D721Med (cell line): ENCODE measurements at places on chromosomes 2 and 18.

- no peak for DNase-seq
Observed at GRCh38 chr2:233449081-233449901, 95.0 kb downstream of the DGKD start.

DNA sequence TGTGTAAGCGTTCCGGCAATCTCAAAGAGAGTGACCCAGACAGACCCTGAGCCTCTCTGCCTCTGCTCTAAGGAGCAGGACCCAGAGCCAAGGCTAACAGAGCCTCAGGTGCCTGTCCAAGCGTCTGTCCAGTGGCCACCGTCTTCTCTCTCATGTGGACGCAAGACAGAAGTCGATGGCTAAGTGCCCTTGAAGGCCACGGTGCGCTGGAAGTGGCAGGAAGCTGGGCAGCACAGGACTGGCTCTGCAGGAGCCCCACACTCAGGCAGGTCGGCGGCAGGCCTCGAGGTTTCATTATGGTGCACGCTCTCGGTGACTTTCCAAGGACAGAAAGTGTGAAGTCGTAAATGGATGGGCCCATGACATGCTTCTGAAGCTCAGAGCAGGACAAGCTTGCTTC lies 49.1 kb downstream of the HDAC4 start:
- no peak for DNase-seq

DNA sequence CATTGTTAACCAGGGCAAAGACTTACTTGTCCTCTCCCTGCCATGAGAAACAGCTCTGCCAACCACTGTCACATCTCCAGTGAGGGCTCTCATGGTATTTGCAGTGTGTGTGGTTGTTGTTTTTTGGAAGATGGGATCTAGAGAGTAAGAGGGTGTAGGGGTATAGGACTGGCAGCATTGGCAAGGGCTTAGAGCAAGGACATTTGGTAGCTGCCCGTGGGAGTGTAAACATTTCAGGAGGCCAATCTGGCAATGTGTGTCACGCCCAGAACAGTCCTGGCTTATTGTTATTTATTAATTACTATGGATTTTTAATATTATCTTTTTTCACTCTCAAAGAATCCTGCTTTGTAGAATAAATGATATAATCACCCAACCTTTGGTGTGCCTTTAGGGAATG lies 90.5 kb downstream of the TMEM17 start:
- no peak for DNase-seq

DNA sequence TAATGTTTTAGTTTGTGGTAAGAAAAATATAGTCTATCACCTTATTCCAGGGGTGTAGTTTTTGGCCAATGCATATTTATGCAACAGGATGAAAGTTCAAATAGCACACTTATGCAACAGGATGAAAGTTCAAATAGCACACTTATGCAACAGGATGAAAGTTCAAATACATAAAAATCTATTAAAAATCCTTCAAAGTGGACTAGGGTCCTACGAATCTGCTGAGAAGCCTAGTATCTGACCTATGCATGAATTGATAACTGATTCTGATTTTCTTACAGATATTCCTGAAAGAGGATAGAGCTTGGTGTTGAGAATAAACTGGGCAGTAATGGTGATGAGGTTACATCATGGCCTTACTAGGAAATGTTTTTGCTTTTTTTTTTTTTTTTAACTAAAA lies 2.8 kb downstream of the PECR start:
- no peak for DNase-seq

DNA sequence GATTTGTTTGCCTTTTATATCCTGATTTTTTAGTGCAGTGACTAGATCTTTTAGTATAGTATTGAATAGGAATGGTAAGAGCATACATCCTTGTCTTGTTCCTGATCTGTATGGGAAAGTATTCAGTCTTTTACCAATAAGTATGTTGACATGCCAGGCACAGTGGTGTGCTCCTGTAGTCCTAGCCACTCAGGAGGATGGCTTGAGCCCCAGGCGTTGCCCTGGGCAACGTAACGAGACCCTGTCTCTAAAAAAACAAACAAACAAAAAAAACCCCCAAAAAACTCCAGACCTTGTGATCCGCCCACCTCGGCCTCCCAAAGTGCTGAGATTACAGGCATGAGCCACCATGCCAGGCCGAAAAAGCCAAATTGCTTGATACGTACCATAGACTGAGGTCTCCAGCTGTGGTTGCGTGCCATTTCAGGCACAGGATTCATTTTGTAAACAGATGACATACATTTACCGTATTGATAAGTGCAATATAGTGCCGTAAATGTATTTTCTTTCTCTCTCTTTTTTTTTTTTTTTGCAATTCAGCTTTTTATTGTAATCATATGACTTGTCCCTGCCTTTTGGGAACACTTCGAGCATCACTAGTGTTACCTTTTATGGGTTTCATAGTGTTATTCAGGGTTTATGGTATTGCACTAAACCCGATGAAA lies 18.5 kb downstream of the BIRC6 start:
- no peak for DNase-seq

GRCh38 chr2:217054791-217055190 lies 194.9 kb upstream of the TNP1 start:
- no peak for DNase-seq

DNA sequence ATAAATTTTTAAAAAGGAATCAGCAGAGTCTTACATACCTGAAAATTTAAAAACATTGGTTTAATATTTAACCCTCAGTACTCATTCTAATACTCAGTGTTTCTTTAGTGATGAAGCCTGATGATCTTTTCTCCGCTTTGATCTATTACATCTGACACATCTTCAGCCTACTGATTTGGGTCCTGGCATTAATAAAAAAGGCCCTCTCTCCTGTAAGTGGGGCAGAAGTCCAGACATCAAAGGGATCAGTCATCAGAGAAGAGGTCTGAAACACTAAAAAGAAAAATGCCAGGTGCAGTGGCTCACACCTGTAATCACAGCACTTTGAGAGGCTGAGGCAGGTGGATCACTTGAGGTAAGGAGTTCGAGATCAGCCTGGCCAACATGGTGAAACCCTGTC lies 581.1 kb upstream of the LRATD1 start:
- DNase-seq = no peak

- DNase-seq = no peak
Observed at GRCh38 chr18:59684777-59685176, 12.4 kb downstream of the CCBE1 start.

DNA sequence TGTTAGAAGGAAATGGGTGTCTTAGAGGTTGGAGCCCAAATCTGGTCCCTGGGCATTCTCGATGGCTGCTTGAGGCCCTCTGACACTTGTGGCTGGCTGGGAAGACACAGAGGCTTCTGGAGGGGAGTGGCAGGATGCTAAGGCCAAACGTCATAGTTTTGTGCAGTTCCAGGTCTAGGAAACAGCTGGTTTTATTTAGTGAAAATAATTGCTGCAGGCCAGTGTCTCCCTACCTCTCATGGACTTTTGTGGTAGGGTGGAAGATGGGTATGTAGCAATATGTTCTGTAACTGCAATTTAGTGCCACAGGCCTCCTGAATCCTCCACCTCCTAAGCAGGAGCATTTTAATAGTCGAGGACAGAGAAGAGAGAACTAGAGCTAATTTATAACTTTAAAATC lies 32.2 kb upstream of the SPRED2 start:
- no peak for DNase-seq

- no peak for DNase-seq
Observed at GRCh38 chr2:154480521-154480920, 218.0 kb upstream of the KCNJ3 start.

- DNase-seq = no peak
Observed at GRCh38 chr2:64524604-64525316, 632 bp downstream of the AFTPH start.

DNA sequence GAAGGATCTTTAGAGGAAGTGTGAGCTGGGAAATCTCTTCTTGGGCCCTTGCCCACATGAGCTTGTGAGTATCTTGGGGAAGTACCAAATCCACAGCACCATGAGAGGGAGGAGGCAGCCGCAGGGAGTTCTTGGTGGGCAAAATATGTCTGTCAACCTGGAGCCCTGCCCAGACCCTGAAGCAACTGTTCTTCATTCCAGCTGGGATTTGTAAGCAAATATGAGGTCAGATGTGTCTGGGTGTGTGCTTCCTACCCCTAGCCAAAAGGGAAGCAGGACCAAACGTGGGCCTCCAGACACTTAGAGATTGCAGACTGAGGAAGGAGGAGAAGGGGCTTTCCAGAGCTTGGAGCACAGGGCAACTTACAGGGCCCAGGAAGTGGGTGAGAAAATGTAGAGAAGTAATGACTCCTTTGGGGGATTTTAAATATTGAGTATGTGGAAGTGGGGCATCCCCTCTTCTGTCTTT lies 41.9 kb downstream of the TMEM247 start:
- DNase-seq = no peak

DNA sequence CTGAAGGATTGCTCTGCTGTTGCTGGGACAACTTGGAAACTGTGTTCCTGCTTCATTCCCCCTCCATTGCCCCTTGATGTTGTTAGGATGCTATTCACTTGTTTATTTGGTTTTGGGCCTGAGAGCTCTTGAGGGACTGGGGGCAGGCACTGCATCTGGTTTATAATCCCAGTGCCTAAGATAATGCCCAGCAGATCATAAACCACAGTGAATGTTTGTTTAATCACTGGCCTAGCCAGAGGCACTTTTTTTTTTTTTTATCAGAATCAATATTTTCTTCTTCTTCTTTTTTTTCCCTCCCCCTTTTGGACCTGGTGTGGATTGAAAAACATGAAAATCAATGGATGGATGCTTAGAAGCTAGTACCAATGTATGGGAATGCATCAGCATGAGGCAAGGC lies 38.1 kb downstream of the KCNS3 start:
- no peak for DNase-seq

DNA sequence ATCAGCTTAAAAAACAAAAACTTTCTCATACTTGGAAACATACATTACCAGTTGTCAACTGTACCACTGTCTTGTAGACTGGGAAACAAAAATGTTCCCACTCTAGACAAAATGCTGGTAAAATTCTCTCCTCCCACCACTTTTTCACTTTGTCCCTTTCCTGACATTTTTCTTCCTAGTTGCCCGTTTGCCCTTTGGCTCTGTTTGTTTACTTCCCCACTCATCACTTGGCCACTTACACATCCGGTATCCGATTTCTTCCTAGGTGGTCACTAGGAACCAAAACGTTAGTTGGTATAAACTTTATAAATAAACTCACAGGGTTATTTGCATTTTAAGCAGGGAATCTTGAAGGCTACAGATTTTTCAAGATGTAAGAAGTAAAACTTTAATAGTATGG lies 84.9 kb downstream of the METTL4 start:
- no peak for DNase-seq

DNA sequence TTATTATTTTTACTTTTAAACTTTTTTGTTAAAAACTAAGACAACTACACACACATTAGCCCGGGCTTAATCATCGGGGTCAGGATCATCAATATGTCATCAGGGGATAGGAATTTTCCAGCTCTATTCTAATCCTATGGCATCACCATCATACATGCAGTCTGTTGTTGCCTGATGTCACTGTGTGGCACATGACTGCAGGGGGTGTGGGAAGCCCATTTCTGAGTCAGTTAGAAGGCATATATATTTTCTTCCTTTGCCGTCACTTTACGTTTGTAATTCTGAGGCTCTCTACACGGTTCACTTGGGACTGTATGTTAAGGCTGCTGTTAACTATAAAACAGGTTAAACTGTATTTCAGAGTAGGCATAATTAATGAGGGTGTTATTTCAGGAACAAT lies 144.4 kb upstream of the ITGA6 start:
- no peak for DNase-seq

DNA sequence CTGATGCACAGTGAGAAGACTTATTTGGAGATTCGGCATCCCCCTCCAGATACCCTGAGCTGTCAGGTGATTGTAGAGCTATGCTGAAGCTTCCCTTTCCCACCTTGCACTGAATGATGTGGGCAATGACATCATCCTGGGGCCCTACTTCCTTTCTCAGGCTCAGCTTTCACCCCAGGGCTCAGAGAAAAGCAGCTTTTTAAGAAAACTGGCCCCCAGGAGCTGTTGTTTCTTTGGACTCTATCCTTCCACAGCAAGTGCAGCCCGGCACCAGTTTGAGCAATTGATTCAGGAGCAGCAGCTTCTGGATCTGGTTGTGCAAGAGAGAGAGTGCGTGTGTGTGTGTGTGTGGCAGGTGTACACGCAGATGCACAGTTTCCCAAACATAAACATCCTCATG lies 251.3 kb downstream of the ANAPC1 start:
- no peak for DNase-seq

DNA sequence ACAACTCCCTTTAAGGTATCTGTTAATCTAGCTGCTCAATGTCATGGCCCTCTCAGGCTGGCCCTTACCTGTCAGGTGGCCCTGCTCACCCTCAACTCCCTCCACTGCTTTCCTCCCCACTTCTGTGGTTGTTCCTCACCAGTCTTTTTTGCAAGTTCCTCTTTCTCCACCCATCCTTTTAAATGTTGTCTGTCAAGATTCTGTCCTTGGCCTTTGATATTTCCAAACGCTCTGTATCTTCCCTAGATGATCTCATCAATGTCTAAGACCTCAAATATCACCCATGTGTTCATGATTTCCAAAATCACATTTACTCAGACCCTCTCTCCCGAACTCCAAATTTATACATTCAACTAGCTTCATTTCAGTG lies 3.5 kb downstream of the PTPN2 start:
- DNase-seq = no peak

GRCh38 chr18:48777026-48777743 lies 173.6 kb downstream of the SMAD7 start:
- DNase-seq = peak; percentile 95

DNA sequence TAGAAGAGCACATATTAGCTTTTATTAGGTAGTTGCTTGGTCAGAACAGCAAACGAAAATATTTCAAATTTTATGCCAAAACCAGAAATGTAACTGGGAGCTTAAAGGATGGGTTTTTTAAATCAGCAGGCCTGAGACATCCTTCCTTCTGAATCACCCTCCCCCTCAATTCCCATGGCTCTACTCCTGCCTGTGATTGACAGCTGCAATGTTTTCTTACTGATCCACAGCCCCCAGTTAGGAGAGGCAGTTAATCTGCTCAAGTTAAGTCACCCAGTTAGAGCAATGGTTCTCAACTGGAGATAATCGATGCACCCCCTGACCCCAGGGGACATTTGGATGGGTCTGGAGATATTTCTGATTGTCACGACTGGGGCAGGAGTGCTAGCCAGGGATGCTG lies 24.9 kb downstream of the KCTD18 start:
- DNase-seq = no peak

GRCh38 chr2:207869784-207870778 lies 100.4 kb upstream of the FZD5 start:
- no peak for DNase-seq

DNA sequence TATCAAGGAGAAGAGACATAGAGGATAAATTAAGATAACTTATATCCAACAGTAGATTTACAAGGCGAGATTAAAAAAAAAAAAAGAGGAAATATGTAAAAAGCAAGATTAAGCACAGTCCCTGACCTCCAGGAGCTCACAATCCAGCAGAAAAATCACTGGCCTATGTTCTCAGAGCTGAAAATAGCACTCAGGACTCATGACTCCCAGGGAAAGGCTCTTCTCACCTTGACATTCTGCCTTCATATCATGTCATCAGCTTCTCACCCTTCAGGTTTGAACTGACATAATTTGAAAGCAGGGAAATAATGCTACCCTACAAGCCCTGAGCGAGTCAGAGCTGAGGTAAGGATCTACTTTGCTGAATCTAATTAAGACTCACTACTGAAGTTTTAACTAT lies 82.8 kb downstream of the L3MBTL4 start:
- no peak for DNase-seq
